ENCODE measurements at places on chromosomes 2 and 18.

GRCh38 chr2:38201784-38202183, 125.8 kb upstream of the CYP1B1 start:
- no peak for DNase-seq

- no peak for DNase-seq
Observed at GRCh38 chr2:3762771-3763447, 59.5 kb downstream of the DCDC2C start.

DNA sequence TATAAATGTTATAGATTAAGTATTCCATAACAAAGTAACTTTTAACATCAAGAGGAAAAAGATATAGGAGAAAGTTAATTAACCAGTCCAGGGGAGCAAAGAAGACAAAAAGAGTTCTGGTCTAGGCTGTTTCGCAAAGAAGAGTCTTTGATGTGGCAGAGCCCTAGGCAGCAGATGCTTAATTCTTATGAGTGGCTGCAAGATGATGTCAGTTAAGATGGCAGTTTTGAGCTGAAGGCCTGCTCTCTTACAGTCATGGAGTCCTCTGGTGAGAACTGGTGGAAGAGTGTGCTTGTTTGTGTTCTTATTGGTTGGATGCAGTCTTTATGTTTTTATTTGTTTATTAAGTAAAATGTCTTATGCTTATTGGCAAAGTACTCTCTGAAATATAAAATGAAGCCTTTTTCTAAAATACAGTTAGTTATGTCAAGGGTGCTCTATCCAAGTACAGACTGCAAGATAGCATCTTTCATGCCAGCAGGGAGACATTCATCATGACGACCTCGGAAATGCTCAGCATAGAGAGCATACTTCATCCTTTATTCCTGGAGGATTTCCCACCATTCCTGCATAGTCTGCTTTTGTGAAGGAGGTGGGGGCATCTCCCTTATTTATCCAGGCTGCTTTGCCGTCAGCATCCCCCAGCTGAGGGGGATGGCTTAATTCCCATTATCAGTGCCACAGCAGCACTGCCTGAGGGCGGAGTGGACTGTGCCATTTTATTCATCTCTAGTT, 38.9 kb upstream of the SERPINE2 start:
- DNase-seq: no peak

GRCh38 chr2:219929835-219930234, 302.4 kb downstream of the SLC4A3 start:
- no peak for DNase-seq

- DNase-seq: no peak
Observed at GRCh38 chr18:78758496-78758895, 221.1 kb upstream of the SALL3 start.

DNA sequence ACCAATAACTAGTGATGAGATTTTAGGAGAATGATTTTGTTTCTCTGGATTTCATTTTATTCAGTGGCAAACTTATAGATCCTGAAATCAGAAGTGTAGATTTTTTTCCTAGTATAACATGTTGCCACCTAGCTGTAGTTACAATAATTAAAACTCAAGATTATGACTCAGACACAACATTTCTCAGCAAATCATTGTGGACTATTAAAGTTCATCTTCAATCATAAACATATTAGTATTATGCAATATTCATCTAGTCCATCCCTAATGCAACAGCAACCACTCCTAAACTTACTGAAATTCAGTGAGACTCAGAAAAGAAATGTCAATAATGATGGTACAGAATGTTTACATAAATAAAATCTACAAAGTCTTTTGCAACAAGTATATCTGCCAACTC, 51.3 kb downstream of the USP34 start:
- no peak for DNase-seq

GRCh38 chr18:811182-811891, 705 bp downstream of the YES1 start:
- no peak for DNase-seq

GRCh38 chr2:212708355-212708754, 169.8 kb upstream of the ERBB4 start:
- DNase-seq: no peak
